ENCODE measurements at places on chromosomes 12 and 14. TPM values are rescaled to one million over a fixed set of nuclear protein-coding genes. Genes with fewer than 3 reads are reported as not detected.

Gene KCNH3
- total RNA-seq: 2.7 TPM

Gene HOTAIR
- total RNA-seq: not detected

Gene C12orf50
- total RNA-seq: 0.08 TPM

Gene SLC4A8
- total RNA-seq: 0.83 TPM

Gene LRRK2
- total RNA-seq: 2.5 TPM
